ENCODE measurements at places on chromosomes 16 and 17.

GRCh38 chr17:6075050-6075449, 4.9 kb downstream of the WSCD1 start:
- no peak for DNase-seq

- no peak for DNase-seq
Observed at GRCh38 chr17:80731323-80731722, 186.7 kb downstream of the RPTOR start.

DNA sequence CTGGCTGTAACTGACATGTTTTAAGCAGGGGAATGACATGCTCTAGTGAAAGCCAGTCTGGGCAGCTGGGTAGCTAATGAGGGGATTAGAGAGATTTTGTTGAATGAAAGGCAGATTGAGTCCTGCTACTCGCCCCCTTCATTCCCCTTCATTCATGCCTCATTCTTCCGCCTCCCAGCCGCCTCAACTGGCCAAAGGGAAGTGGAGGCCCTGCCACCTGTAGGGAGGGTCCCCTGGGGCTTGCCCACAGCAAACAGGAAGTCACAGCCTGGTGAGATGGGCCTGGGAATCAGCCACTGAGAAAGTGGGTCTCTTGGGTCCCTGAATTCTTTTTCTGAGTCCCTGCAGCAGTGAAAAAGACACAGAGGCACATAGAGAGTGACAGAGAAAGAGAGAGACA, 1.1 kb upstream of the CD19 start:
- no peak for DNase-seq

DNA sequence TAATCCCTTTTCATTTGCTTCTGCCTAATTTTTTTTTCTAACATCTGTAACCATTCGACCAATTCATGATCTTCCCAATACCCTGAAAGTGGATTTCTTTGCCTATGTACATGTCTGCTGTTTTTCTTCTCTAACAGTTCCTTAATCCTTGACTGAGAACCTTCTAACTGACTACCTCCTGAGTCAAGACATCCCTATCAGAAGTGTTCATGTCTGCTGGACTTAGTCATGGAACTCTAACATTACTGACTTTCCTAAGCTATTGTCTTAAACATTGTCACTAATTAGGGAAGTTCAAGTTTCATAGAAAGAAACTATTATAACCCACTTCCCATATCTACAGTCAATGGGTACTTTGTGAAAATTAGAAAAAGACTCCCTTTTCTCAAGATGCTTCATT, 52.4 kb upstream of the IRX5 start:
- no peak for DNase-seq

GRCh38 chr16:58010886-58011285, 9.7 kb downstream of the USB1 start:
- DNase-seq = no peak

DNA sequence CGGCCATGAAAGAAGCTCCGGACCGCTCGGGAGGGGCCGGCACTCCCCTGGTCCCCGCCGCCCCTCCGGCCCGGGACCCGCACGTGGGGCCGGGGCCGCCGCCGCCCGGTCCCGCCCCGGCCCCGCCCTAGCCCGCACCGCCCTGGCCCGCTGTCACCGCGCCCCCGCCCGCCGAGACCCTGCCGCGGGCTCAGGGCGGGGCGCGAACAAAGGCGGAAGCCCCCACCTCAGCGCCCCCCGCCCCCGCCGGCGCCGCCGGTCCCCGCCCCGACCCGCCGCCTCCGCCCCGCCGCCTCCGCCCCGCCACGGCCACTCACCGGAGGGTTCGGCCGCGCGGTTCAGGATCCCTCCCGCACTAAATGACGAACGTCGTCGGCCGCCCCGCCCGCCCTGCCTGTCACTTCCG, at the start of gene ARHGDIA:
TSS of gene ARHGDIA (minus strand) at position 357 of the 406 bp plus-strand sequence. CDS start 1,407 bp downstream, outside the sequence.
- no peak for DNase-seq

DNA sequence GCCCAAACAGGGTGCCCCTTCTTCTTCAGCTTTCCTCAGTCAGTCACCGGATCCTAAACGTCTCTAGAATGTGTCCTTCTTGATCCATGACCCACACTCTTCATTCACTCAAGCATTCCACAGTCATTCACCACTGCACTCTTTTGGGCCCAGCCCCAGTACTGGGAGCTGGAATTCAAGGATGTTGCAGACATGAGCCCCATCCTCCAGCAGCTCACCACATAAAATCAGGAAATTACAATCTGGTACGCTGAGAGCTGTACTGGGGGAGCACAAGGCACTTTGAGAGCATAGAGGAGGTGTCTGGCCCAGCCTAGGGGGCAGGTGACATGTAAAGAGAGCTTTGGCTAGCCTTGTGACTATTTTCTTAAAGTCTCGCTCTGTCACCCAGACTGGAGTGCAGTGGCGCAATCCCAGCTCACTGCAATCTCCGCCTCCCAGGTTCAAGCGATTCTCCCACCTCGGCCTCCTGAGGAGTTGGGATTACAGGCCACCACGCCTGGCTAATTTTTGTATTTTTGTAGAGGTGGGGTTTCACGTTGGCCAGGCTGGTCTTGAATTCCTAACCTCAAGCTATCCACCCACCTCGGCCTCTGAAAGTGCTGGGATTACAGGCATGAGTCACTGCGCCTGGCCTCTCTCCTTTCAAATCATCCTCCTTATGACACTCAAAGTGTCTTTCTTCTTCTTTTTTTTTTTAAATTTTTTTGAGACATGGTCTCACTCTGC, 18.7 kb downstream of the CES4A start:
- no peak for DNase-seq

Measured in HuH-7.5 (cell line).